HFF-Myc (cell line): ENCODE measurements at places on chromosomes 7 and 10.

- DNase-seq = no peak
Measured at GRCh38 chr7:122686360-122686878, 12.5 kb downstream of the RNF133 start.

DNA sequence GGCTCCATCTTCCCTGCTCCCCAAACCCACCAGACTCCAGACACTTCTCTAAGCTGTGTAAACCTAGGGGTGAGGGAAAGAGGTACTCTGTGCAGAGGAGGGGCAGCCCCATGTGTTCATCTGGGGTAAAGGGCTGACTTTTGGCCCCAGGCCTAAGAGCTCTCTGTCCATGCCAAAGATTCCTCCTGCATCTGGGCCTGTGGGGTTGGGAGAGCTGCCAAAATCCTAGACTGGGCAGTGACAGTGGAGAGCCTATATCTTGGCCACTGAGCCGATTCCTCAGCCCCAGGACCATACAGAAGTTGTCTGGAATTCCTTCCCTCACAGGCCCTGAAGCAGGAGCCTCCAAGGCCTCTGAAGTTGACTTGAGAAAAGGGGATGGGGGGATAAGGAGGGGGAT is 25.3 kb upstream of the LEP start:
- DNase-seq = no peak

DNA sequence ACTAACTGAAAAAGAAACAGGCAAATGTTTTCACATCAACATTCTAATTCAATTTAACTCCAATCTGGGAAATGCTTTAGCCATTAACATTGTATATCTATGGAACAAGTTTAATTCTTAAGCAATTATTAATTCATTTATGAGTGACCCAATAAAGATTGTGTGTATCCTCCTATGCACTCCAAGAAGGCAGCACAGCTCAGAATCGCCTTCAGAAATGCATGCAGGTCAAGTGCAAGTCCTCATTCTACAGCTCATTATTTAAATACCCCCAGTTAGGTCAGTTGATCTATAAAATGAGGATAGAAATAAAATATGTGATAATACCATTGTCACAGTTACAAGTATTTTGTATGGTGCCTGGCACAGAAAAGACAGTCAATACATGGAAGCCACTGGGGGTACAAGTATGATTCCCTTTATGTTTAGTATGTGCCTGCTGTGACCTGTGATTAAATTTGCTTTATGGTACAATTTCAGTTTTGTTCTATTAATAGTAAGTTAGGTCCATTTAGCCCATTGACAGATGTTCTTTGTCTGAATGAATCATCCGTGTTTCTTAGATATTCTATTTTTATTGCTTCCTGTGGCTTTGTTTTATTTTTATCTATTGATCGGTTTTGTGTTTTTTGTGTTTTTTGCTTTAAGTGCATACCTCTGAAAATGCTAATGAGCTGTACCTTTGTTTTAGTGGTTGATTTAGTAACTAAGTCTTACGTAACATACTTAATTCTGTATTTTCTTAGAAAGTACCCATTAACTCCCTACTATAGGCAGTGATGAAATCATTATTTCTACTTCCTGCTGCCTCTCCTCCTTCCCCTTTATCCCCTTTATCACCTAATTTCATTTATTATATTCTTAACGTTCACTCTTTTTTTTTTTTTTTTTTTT is 42.8 kb downstream of the CPXM2 start:
- no peak for DNase-seq

DNA sequence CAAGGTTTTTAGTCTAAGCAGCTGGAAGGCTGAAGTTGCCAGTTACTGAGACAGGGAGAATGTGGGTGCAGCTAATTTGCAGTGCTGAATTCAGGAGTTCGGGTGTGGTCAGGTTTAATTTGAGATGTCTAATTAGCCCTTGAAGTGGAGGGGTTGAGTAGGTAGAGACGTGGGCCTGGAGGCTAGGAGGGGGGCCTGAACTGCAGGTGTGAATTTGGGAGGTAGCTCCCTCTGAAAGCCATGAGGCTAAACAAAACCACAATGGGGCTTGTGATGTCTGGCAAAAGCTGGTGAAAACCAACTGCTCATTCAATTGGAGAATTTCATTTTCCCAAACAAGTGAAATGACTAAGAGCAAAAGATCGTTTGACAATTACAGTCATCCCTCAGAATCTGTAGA is 246.0 kb upstream of the NFE2L3 start:
- no peak for DNase-seq

GRCh38 chr10:100829933-100830727 is 82.6 kb upstream of the SLF2 start:
- no peak for DNase-seq

DNA sequence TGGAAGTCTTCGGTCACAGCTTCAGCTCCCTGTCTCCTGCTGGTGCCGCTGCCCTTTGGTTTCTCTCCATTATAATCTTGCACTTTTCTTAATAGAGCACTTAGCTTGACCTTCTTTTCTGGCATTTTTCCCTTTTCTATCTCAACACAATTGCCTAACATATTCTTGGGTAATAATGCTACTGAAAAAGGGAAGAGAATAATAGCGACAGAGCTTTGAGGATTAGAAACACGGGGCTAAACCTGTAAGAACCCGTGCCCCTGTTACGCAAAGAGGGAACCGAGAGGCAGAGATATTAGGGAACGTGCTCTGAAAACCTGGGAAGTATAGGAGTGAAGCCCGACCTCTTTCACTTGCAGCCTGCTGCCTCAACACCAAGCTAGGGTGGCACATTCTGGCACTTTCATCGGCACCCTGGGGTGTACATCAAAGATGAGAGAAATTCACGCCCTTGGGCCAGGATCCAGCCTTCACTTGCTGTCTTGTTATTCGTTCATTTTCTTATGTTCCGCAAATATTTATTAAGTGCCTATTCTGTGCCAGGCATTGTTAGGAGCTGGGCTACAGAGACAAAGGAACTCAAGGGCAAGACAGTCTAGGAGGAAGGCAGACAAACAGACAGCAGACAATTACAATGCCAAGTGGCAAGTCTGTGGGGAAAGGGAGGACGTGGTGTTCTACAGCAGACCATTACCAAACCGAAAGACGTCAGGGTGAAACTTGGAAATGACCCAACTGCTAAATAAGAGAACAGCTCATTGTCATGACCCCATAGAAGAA is 33.0 kb upstream of the GALNTL5 start:
- no peak for DNase-seq

GRCh38 chr7:13031468-13031867 is 344.0 kb downstream of the ARL4A start:
- no peak for DNase-seq

DNA sequence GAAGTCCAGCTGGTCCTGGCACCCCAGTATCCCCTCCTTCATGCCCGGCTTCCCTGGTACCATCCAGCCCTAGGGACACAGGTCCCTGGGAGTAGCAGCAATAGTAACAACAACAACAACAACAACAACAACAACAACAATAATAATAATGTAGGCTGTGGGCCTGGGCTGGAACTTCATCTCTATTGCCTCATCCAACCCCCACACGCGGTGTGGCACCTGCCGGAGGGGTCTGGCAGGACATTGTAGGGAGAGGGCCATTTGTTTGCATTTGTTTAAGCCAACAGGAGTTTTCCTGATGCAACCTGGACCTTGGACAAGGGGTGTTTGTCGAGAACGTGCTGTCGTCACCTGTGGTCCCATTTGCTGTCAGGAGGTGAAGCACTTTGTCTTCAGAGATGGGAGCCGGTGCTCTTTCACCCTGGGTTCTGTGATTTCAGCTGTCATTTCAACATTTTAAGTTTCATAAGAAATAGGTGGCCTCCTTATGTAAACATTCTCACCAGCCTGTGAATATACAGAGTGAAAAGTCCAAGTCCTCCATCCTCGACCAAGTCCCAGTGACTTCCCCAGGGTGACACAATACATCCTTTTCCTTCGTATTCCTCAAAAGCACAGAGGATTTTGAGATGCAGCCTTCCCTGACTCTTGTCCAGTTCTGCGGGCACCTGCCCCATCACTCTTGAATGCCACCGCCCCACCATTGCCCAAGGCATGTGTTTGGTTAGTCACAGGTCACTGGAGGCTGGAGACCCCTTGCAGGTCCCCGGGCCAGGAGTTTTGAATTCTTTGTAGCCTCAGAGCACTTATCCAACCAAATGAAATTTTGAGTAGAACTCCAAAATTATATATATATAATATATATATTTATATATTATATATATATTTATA is 9.2 kb downstream of the LHPP start:
- DNase-seq = no peak

- DNase-seq = no peak
Measured at GRCh38 chr7:36965625-36966024, 241.3 kb upstream of the AOAH start.

- DNase-seq = no peak
Measured at GRCh38 chr10:24437302-24437701, 228.4 kb downstream of the KIAA1217 start.

DNA sequence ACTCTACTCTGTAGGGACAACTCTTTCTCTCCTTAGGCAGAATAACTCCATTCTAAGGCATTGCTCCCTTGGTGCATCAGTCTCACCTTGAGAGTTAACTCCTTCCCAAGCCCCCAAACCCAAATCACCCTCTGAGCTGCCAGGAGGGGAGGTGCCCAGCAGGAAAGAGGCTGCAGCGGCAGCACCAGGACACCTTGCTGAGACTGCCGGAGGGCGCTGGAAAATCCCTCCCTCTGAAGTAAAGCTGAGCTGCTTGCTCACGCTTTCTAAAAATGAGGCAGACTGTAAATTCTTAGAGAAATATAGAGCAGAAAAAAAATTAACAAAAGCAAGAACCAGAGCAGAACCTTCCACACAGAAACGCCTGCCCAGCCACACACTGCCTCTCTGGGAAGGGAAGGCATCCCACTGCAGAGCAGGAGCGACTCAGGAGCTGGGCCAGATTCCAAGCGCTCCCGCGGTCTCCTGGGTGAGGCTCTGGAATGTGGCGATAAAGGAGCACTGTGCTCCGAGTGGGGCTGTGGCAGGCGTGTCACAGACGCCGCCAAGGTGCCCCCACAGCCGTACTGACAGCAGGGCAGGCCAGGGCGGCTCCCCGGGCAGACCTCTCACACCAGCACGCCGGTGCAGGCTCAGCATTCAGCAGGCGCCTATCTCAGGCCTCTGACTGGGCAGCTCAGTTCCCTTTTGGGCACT is 202.1 kb downstream of the TNS3 start:
- DNase-seq = peak; percentile 24

- DNase-seq = no peak
Measured at GRCh38 chr7:13476881-13477444, 512.5 kb downstream of the ETV1 start.

DNA sequence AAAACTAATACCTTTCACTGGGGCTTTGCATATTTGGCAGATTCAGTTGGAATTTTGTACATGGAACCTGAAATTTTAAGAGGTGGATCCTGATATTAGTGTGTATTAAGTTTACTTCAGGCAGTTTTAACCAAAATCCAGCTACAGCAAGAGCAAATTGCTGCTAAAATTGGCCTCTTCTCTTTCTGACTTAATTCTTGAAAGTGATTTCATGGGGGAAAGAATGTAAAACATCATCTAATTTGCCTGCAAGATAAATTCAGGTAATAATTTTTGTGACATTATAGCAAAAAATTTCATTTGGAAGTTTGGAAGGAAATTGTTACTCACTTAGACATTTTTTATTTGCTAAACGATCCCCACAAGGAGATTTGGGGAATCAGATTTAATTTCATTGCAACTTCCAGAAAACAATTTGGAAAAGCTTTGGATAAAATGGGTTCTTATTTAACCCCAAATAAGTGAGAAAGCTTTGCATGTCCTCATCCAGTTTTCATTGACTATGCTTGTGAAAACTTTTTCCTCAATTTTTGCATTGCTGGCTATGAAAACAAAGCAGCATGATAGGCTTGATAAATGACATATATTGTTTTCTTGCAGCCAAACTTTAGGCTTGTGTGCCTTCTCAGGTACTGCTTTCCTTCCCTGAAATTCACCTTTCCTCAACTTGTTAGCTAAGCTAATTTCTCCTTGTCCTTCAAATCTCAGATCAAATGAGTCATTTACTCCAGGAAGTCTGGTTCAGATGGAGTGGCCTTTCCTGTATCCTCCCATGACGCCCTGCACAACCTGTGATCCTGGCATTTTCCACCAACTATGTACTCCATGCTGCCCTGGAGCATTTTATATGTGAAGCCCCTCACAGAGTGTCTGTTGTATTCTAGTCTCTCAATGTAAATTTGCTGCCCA is 27.4 kb upstream of the ZNF438 start:
- DNase-seq = no peak

DNA sequence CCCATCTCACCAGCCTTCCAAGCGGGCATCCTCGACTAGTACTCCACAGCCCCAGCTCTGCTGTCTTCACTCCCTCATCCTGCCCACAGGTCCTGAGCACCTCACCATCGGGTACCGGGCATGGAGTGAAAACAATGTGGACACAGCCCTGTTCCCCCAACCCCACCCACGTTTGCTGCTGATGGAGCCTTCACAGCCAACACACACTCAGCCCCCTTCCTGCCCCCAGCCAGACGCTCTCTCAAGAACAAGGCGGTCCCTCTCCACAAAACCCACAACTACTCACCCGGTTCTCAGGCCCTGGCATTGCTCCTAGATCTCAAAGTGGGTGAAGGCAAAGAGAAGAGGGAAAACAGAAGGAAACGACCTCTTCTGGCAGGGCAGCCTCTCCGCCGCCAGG is 56.1 kb downstream of the SLIT1 start:
- DNase-seq = no peak

- DNase-seq = no peak
Measured at GRCh38 chr7:56062382-56062781, 1.7 kb upstream of the SUMF2 start.

GRCh38 chr7:33722383-33723101 is 182.8 kb upstream of the BMPER start:
- DNase-seq = no peak

- no peak for DNase-seq
Measured at GRCh38 chr10:132845041-132845551, 59.1 kb upstream of the NKX6-2 start.

GRCh38 chr7:141495057-141495456 is 56.2 kb upstream of the AGK start:
- no peak for DNase-seq
